ENCODE measurements at places on chromosomes 12 and 14.

DNA sequence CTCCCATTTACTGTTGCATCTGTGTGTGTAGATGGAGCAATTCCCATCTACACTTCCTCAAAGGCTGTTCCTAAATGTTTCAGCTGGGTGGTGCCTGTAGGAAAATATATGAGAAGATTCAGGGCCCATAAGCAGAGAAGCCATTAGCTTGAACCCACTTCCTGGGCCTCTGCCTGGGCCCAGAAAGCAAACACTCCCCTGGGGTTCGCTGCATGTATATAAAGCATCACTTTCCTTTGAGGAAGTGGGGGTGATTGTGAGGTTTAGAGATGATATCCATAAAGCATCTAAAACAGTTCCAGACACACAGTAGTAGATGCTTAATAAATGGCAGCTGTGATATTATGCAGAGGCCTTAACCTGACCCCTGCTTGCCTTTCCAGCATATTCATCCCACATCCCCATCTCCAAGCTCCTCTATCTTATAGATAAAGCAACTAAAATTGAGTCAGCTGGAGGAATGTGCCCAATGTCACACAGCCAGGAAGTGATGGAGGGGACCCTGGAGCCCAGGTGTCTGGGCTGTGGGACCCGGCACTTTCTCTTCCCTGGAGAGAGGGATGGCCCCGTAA lies 280.0 kb upstream of the CRY1 start:
- DNase-seq = no peak

- DNase-seq = no peak
These were observed 29.5 kb downstream of the ABHD12B start for GRCh38 chr14:50901361-50901760.

DNA sequence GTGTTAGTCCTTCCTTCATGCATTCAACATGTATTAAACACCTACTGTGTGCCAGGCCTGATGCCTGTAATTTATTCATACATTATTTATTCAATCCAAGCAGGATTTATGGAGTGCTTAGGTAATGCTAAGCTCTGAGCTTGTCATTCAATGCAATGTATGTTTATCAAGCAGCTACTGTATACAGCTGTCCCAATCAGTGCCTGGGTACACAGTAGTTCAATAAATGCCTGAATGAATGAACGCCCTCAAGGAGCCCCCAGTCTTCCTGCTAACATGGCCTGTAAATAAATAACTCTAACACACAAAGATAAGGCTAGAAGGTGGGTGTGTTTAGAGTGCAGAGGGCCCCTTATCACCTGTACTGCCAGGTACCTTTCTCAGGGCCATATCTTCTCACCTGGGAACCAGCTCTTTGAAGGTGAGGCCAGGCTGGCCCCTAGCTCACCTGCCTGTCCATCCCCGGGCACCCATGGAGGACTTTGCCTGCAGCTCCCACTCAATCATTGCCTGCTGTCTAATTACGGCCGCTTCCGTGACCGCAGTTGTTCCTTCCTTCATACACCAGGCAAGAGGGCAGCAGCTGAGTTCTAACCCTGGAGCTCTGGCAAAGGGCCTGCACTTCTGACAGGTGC lies 20.0 kb upstream of the KDM2B start:
- no peak for DNase-seq

GRCh38 chr14:68788996-68789820 lies 3.7 kb downstream of the ZFP36L1 start:
- peak; percentile 29 for DNase-seq

DNA sequence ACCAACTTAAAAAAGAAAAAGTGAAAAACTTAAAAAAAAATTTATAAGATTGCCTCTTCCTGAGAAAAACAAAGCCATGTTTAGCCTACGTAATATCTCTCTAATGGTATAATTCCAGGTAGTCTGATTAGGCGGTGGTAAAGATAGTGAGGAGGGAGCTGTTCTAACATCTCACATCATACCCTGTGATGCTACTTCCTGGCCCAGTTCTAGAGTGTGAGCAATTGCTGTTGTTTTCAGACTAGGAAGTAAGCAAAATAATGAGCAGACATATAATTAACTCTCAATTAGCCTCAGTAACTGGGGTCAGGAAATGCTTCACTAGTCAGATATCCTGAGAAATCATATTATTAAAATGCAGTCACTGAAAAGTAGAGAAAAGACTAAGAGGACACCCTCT lies 113.9 kb downstream of the PHLDA1 start:
- DNase-seq = no peak

GRCh38 chr14:26319139-26319864 lies 278.5 kb downstream of the NOVA1 start:
- DNase-seq = no peak

DNA sequence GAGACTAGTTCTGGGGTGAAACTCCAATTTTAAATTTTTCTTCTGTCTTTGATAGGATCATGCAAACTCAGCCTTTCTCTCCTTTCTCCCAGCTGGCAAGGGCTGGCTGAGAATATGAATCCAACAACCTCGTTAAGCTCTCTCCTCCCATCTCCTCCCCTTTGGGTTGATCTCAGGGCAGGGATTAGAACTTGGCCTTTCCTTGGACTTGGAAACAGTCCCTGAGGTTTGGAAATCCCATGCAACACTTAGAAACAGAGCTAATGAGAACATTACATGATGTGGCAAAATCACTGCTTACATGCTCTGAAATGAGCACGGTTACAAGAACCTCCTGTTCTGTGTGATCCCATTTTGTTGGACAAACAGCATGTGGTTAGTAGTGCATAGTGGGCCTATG lies 31.6 kb downstream of the ACACB start:
- DNase-seq = no peak

- DNase-seq = no peak
These were observed 47.7 kb downstream of the B4GALNT3 start for GRCh38 chr12:507391-507796.

- DNase-seq = no peak
These were observed 6.7 kb downstream of the FOS start for GRCh38 chr14:75285331-75285730.

- DNase-seq = no peak
These were observed 18.6 kb downstream of the AICDA start for GRCh38 chr12:8594072-8594471.

- no peak for DNase-seq
These were observed 70.5 kb upstream of the DIO3 start for GRCh38 chr14:101490771-101491170.
